CD4-positive, CD25-positive, alpha-beta regulatory T cell (primary cell): ENCODE measurements at places on chromosomes 7 and 10.

GRCh38 chr7:80647436-80647835 is 9.0 kb downstream of the CD36 start:
- no peak for DNase-seq

DNA sequence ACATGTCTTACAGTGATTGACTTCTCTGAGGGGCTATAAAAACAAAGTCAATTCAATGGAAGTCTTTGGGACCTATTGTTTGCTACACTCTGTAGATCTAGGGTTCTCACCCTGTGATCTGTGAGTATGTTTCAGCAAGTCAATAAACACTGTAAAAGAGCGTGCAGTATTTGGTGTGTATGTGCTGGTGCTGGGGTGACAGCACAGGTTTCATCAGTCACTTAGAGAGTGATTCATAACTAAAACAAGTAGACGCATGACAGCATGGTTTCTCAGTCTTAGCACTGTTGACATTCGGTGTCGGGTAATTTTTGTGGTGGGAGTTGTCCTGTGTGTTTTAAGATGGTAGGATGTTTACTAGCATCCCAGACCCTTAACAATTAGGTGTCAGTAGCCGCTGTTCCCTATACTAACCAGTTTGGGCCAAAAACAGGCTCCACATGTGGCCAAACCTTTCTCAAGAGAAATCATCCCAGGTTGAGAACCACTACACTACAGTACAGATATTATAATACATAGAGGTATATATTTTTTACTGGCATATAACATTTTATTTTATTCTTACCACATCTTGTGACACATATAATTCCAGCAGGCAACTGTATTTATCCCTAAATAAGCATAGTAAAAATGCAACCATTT is 411.8 kb downstream of the ARL4A start:
- peak; percentile 11 for DNase-seq

GRCh38 chr7:11261470-11261869 is 287.8 kb downstream of the PHF14 start:
- no peak for DNase-seq

- no peak for DNase-seq
Measured at GRCh38 chr10:119221666-119222065, 14.3 kb downstream of the GRK5 start.
